AG10803 (cell line): ENCODE measurements at places on chromosomes 3 and 15.
A peak's percentile ranks its signal among the peaks of the same experiment; 100 is the strongest.

- no peak for DNase-seq
These were observed 34.9 kb upstream of the GPR160 start for GRCh38 chr3:170002879-170003278.

DNA sequence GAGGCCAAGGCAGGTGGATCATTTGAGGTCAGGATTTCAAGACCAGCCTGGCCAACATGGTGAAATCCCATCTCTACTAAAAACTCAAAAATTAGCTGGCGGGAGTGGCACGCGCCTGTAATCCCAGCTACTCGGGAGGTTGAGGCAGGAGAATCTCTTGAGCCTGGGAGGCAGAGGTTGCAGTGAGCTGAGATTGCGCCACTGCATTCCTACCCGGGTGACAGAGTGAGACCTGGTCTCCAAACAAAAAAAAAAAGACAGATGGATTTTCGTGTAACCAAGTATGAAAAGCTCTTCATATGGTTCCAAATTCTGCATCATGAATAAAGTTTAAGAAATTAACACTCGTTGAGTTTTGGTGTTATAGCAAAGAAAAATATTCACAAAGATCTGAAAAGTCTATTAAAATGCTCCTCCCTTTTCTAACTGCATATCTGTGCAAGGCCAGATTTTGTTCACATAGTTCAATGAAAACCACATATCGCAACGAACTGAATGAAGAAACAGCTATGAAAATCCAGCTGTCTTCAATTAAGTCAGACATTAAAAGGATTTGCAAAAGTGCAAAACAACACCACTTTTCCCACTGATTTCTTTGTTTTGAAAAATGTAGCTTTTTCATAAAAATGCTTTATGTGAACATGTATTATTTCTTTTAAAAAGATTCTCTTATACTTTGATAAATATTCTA is 23.8 kb upstream of the FBLN2 start:
- peak; percentile 95 for DNase-seq

DNA sequence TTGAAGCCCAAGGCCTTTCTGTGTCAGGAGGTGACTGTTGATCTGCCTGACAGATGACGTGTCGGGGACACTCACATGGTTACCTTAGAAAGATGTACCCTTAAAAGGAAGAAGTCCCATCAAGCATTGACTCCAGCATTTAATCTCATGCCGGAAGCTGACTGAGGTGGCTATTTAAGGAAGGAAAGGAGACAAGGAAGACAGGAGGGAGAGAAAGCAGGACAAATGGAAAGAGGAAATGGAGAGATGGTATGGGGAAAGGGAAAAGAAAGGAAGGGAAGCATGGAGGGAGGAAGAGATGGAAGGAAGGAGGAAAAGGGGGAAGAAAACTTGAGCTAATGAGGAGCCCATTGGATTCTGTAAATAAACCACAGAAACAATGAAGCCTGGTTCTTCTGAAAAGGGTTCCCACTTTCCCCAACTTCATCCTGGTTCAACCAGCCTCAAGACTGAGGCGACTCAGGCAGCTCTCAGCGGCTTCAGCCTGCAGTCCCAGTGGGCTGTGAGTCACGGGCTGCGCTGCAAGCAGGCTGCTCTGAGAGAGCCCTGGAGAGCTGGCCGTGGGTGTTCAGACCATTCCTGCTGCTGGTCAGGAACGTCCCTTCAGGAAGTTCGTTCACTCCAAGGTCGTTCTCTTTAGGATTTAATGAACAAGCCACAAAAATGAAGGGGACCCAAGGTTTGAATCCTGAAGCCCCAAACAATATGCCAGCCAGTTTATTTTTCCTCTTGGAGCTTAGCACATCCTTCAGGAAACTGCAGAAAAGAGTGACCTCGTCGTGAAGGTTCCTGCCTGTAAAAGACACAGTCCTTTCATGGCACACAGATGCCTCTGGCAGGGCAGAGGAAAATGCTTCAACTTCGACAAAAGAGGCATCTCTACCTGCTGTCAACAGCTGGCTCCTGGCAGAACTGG is 69.6 kb upstream of the THBS1 start:
- DNase-seq, result peak; percentile 89

GRCh38 chr3:138801792-138802191 is 32.9 kb downstream of the PIK3CB start:
- DNase-seq, result no peak

DNA sequence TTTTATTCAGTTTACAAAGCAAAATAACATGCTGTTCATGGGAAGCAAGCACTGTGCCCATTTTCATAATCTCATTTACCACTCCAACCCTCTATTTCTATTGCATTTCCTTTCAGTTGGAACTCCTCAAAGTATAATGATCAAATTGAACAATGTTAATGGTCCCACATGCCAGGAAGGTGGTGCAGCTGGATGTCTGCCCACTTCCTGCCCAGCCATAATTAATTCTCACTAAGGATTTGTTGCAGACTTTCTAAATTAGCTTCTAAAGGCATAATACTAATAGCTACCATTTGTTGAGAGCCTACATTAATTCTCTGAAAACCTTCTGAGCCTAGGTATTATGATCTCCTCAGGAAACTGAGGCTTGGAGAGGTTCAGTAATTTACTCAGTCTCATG is 316.1 kb upstream of the TPM1 start:
- DNase-seq, result no peak

DNA sequence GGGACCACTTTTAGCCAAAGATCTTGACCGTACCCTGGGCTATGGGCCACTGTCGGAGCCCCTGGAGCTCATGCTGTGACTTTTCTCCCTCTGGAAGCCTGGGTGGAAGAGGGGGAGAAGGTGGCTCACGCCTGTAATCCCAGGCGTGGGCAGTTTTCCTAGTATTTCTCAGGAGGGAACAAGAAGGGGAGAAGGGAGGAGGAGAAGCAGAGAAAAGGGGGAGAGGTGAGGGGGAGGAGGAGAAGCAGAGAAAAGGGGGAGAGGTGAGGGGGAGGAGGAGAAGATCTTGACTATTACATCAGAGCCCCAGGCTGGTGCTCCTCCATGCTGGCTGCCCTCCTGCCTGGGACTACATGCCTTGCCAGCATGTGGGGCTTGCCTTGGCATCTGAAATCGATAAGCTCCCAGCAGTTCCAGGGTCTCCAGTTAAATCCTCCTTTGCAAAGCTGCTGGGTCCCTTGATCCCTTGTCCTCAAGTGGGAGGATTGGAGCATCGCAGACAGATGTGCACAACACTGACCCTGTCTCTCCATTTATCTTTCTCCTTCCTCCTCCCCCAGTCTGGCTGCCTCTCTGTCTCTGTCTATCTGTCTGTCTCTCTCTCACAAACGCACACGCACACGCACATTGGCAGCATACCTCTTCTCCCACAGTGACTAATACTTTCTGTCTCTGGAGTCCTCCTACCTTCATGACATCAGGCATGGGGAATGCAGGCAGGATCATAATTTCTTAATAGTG is 41.6 kb downstream of the MRAS start:
- peak; percentile 96 for DNase-seq

DNA sequence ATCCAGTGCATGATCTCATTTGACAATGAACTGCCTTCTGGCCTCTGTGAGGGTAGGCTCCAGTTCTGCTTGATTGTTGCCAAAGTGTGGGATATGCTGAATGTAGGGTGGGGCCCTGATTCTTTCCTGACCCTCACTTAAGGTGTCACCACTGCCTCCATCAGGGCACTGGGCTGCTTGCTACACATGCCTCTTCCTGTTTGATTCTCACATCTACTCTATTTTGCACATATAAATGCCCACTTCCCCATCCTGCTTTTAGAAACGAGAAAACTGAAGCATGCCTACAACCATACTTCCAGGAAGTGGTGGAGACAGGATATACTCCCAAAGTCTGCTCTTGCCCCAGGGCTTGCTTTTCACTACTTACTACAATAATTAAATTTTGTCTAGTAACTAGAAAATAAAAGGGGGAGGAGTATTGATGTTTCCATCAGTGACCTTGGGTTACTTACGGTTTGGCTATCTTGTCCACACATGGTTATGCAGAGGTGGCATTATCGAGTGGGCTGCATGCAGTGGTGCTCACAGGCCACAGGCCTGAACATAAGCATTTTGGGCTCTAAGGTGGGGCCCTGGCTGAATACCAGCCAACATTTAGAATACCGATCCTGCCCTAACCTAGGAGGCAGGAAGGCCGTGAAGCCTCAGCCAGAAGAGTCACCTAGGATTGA is 6.7 kb downstream of the ZDHHC3 start:
- DNase-seq, result no peak

- no peak for DNase-seq
These were observed 107.1 kb downstream of the OXSM start for GRCh38 chr3:25897019-25897418.

DNA sequence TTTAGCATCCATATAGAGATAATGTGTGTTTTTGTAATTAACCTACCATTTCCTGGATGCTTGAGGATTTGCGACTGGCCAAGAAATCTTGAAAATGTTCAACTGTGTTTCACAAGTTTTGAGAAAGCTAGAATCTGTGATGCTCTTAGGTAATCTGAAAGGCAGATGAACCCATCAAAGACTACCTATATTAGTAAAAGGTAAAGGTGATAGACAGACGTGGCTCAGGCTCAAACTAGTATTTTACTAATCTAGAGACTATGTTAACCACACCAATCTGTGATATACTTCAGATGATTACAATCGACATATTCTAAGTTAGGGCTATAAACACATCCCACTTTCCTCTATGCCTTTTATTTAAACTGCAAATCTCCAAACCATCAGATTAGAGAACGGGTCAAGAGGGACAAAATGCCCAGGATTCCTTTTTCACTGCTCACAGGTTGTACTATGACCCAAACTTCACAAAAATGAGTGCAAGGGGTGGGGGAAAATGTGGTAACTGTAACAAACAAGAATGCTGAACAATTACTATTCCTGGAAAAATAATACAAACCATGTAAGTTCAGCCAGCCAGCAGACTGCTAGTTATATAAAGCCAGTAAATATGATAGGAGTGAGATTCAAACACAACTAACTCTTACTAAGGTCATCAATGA is 295.1 kb downstream of the FOXP1 start:
- DNase-seq, result peak; percentile 37

DNA sequence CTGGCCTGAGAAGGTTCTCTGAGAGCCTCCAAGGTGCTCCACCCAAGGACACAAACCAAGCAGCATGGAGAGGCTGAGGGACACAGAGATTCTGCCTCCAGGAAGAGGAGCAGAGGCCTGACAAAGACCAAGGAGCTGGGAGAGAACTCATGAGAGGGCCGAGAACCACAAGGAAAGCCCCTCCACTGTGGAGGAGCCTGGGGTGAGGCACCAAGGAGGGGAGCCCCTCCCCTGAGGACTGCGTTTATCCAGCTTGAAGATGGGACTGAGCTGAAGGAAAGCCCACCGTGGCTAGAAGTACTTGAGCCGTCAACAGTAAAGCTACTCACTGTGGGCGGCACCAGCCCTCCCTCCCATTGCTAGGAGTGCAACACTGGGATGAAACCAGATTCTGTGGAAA is 63.1 kb upstream of the MEF2A start:
- no peak for DNase-seq

DNA sequence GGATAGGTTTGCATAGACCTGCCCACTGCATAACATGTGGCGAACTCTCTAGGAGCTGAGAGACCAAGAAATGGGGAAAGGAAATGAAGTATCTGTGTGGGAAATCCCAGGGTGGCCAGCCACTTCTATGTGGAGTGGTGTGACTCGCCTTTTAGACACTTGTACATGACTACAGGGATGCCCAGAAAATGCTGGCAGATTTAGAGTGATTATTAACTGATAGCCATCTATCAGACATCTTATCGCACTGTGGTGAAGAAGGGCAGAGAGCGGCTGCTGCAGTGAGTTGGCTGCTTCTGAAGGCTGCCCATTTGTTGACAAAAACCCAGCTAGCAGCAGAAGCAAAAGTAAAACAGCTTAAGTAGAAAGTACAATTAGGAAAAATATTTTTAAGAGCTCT is 18.1 kb upstream of the STAC start:
- DNase-seq, result peak; percentile 48

GRCh38 chr3:21446027-21446426 is 305.0 kb downstream of the ZNF385D start:
- no peak for DNase-seq
